ENCODE measurements at places on chromosomes 11 and 22.

GRCh38 chr22:36160499-36160942 lies at the start of gene APOL3:
Gene APOL3, minus strand, starts transcription at chr22:36160755. Its CDS starts 11,700 bp downstream, at chr22:36149055.
- DNase-seq = peak; percentile 89
- H3K27me3 ChIP-seq = no peaks in the 10 kb centered on the region
- peak within 1 kb of the TSS; percentile 30 for H3K4me3 ChIP-seq
- H3K4me1 ChIP-seq = peaks cover 56% of the 10 kb centered on the region
- no peaks in the 10 kb centered on the region for H3K36me3 ChIP-seq

DNA sequence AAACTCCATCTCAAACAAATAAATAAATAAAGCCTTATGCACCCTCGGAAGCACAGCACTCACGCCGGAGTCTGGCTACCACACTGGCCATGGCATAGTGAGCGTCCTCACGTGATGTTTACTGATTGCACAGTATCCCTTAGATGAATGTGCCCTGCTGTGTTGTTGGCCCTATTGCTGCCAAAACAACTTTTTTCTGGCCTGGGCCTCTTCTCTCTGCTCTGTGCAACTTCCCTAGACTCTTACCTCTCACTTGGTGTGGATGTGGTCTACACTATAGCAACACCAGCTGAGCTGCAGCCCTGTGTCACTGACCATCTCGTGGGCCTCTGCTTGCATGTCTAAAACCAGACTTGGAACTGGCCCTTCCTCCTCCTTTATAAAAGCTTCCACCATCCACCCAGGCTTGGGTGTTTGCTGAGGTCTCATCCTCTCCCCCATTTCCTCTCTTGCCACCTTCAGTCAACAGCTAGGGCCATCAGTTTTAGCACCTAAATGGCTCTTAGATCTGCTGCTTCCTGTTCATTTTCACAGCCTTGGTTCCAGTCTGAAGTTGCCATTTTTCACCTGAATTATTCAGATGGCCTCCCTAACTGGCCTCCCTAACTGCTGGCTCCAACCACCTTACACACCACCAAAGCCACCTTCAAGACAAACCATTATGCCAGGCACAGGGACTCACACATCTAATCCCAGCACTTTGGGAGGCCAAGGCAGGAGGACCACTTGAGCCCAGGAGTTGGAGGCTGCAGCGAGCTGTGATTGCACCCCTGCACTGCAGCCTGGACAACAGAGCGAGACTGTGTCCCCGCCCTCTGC lies 9.2 kb downstream of the ZNF74 start:
- peaks cover 59% of the 10 kb centered on the region for H3K36me3 ChIP-seq
- H3K27ac ChIP-seq = no peak overlapping the region

GRCh38 chr11:93075782-93076181 lies 106.3 kb downstream of the MTNR1B start:
- H3K4me1 ChIP-seq = no peaks in the 10 kb centered on the region
- H3K27me3 ChIP-seq = no peaks in the 10 kb centered on the region
- no peaks in the 10 kb centered on the region for H3K36me3 ChIP-seq
- no peak for DNase-seq
- no peak overlapping the region for H3K27ac ChIP-seq
- no peak overlapping the region for H3K4me3 ChIP-seq

DNA sequence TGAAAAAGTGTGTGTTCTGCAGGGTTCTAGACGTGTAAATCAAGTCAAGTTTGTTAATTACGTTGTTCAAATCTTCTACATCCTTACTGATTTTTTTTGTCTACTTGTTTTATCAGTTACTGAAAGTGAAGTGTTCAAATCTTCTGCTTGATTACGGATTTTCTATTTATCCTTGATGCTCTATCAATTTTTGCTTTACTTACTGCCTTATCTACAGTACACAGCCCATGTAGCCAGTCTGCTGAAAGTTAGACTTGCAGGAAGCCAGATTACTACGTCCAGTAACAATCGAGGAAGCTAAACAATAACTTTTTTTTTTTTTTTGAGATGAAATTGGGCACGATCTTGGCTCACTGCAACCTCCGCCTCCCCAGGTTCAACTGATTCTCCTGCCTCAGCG lies 15.6 kb upstream of the C11orf24 start:
- H3K27ac ChIP-seq = no peak overlapping the region
- no peaks in the 10 kb centered on the region for H3K4me1 ChIP-seq
- no peak overlapping the region for H3K4me3 ChIP-seq
- H3K36me3 ChIP-seq = no peaks in the 10 kb centered on the region

Data from muscle of leg (tissue), 16 donors.